ENCODE measurements at places on chromosomes 16 and 17.

DNA sequence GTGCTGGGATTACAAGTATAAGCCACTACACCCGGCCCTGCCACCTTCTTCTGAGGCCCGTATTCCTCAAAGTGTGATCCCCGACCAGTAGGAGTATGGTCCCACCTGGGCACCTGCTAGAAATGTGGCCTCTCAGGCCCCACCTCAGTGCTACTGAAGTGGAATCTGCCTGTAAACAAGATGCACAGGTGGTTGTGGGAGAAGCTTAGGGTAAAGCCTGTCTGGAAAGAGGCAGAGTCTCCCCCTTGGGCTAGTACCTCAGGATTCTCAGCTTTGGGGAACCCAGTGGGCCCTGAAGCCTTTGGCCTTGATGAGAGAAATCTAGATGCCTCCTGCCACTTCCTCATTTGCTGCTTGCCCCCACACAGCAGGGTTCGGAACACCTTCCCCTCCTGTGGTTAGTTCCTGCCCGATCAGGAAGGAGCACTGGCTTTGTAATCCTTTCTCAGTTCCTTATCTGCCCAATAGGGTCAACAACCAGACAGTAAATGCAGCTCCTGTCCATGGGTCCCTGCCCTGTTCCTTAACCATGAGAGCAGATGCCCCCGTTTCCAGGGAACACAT lies 25.2 kb downstream of the TK2 start:
- no peak for DNase-seq

GRCh38 chr17:27995554-27995953 lies 46.9 kb upstream of the NLK start:
- DNase-seq = no peak

GRCh38 chr16:68737730-68738629 lies 888 bp downstream of the CDH1 start:
- no peak for DNase-seq

- no peak for DNase-seq
Observed at GRCh38 chr16:70803319-70803718, 2.4 kb upstream of the VAC14 start.

DNA sequence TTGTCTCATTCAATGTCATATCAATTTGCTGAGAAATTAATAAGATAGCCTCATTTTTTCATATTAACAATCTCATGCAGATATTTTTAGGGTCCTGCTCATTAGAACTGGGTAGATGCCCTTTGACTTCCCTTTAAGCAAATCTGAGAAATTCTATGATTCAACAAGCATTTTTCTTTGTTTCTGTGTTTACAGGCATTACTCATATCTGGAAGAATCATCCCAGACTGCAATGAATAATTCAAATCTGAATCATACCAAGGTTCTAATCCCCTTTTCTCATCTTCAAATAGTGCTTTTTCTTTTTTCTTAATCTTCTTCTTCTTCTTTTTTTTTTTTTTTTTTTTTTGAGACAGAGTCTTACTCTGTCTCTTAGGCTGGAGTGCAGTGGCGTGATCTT lies 69.2 kb upstream of the KIFC3 start:
- DNase-seq = no peak

Data from stimulated activated CD8-positive, alpha-beta memory T cell treated with anti-CD3 and anti-CD28 coated beads, Interleukin-2, amount 100 ng/mL, for 1 hour (primary cell).